Cortex of kidney (tissue), 1 donor: ENCODE measurements at places on chromosomes 13 and 19.

GRCh38 chr19:47284324-47284899, 9.7 kb downstream of the INAFM1 start:
- no peak for DNase-seq

DNA sequence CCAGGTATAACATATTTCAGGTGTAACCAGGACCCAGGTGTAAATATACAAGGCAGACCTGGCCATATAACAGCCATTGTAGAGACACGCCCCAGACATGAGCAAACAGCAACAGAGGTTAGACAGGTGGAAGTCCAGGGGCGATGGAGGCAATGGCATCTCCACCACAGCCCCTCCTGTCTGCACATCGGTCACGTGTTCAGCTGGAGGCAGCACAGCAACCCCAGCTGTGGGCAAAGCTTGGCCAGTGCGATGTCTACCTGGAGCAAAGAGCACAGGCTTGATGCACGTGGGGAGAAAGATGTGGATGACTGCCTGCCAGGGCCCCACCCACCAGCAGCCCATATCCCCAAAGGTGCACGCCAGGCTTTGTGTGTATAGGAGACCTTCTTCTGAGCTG, 4.4 kb downstream of the CYP4F2 start:
- DNase-seq = no peak

DNA sequence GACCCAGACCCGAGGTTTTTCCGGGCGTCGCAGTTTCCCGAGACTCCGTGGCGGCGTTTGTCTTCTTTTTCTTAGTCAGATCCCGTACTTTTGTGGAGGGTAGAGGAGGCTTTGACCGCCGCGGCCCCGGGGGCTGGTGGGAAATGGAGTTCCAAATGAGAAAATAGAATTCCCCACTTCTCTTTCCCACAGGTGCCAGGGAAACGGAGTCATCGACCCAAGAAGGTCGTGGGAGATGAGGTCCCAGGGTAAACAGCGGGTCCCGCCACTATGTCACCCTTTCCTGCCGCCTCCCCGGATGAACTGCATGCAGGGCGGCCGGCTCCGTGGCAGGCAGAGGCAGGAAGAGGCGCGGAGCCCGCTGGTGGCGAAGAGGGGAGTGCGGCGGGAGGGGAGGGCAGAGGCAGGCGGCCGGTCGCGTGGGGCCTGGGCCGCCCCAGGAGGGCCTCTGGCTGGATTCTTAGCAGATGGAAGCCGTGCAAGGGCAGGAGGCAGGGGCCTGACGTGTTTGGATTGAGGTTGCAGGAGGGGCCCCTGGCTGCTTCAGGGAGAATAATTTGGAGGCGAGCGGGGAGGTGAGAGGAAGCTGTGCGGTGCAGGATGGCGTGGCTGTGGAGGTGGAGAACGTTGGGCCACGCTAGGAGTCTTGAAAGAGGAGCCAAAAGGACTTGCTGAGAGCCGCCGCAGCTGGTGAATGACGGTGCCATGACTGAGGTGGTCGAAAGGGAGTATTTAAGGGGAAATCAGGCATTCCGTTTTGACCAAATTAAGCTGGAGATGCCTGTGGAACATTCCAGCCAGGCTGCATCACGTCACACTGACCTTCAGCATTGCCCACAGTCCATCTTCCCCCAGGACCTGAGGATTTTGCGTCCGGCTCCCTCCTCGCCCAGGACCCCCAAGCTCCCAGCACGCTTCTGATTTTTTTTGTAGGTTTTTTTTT, 11.7 kb downstream of the CYTH2 start:
- DNase-seq = no peak

DNA sequence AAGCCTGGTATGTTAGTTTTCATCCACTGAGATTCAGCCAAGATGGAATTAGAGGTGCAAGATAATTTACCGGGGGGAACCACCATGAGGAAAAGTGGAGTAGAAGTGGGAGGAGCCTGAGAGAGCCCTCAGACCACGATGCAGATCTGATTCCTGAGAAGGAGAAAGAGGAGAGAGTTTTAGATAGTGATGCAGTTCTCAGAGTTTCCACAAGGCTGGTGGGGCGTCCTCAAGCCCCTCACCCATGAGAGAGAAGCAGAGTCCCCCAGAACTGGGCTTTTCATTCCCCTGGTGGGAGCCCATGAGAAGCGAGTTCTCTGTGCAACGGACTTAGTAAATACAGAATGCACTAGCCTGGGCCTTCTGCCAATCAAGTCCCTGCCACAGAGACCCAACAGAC, 18.1 kb downstream of the CEACAM5 start:
- no peak for DNase-seq

- DNase-seq = no peak
Measured at GRCh38 chr13:50714891-50715290, 128.6 kb downstream of the DLEU7 start.

GRCh38 chr19:51320280-51320657, 8.8 kb downstream of the IGLON5 start:
- DNase-seq = no peak

GRCh38 chr19:11587302-11587974, 9.8 kb upstream of the ZNF627 start:
- no peak for DNase-seq

- DNase-seq = no peak
Measured at GRCh38 chr19:15212711-15213110, 11.9 kb upstream of the NOTCH3 start.

DNA sequence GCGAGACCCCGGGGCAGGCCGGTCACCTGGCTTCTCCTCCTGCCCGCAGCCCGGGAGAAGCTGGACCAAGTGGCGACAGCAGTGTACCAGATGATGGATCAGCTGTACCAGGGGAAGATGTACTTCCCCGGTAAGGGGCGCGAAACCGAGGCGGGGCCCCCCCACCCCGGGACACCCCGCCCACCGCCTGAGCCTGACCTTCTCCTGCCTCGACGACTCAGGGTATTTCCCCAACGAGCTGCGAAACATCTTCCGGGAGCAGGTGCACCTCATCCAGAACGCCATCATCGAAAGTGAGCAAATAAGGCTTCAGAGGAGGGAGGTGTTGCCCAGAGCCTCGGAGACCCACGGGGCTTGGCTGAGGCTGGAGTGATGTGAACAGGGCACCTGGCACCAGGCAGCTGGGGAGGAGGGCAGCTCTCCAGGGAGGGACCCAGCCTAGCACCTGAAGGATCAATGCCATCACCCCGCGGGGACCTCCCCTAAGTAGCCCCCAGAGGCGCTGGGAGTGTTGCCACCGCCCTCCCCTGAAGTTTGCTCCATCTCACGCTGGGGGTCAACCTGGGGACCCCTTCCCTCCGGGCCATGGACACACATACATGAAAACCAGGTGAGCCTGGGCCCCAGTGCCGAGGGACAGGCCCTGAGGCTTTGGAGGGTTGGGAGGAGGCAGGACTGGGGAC, 629 bp downstream of the IZUMO4 start:
- no peak for DNase-seq

DNA sequence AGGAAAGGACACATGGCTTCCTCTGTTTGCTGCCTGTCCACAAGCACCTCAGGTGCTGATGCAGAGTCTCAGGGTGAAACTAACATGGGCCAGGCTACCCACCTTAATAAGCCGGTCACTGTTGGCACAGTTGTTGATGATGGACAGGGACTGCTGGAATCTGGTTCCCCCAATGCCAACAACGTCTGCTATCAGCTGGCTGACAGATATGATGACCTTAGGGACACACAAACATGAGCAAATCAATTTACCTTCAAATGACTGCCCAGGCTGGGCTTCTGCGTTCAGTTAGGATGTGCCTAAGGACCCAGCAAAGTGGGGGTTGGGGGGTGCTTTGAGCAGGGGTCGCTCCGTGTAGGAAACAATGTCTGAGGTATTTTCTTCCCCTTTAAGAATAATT, 77.1 kb upstream of the SLC15A1 start:
- DNase-seq = no peak

DNA sequence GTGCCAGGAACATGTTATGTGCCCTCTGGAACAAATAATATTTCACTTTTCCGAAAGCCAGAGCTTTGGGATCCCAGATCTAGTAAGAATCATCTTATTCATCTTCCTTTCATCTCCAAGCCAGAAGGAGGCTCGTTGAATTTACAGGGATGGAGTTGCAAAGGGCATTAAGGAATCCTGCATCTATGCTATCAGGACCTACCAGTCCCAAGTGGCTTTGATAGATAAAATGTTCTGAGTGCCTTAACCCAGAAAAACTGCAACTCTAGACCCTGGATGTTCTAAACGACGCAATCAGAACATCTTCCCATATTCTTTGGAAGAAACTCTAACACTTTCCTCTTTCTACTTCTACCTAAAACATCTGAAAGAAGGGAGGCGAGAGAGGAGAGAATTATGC, 9.2 kb upstream of the EDDM13 start:
- no peak for DNase-seq

- no peak for DNase-seq
Measured at GRCh38 chr19:29560313-29561075, 34.7 kb downstream of the VSTM2B start.

GRCh38 chr13:113051641-113052040, 54.0 kb upstream of the F7 start:
- DNase-seq = no peak
